ENCODE measurements at places on chromosomes 4 and X. TPM values are rescaled to one million over a fixed set of nuclear protein-coding genes. Genes with fewer than 3 reads are reported as not detected.

TRPC5OS gene
- polyA plus RNA-seq, result not detected

DCHS2 gene
- 0.01 TPM for polyA plus RNA-seq

KIAA1210 gene
- polyA plus RNA-seq, result not detected

NR3C2 gene
- polyA plus RNA-seq, result 2.3 TPM

UGT2B17 gene
- 3.6 TPM for polyA plus RNA-seq

GAGE12F gene
- polyA plus RNA-seq, result not detected

CSAG2 gene
- not detected for polyA plus RNA-seq

ARX gene
- polyA plus RNA-seq, result not detected

EREG gene
- polyA plus RNA-seq, result not detected

SLC26A1 gene
- polyA plus RNA-seq, result 0.70 TPM

PHKA1 gene
- polyA plus RNA-seq, result not detected

PNMA3 gene
- polyA plus RNA-seq, result not detected

NXF3 gene
- polyA plus RNA-seq, result not detected

ASB11 gene
- not detected for polyA plus RNA-seq

RASSF6 gene
- 10.8 TPM for polyA plus RNA-seq

CLGN gene
- not detected for polyA plus RNA-seq

MAGEA12 gene
- polyA plus RNA-seq, result not detected

CDS1 gene
- not detected for polyA plus RNA-seq

MAP9 gene
- 7.4 TPM for polyA plus RNA-seq

STK26 gene
- polyA plus RNA-seq, result 36.2 TPM

CENPE gene
- polyA plus RNA-seq, result 0.49 TPM

Measured in IgD-negative memory B cell (primary cell).